ENCODE measurements at places on chromosomes 7 and 10.

DNA sequence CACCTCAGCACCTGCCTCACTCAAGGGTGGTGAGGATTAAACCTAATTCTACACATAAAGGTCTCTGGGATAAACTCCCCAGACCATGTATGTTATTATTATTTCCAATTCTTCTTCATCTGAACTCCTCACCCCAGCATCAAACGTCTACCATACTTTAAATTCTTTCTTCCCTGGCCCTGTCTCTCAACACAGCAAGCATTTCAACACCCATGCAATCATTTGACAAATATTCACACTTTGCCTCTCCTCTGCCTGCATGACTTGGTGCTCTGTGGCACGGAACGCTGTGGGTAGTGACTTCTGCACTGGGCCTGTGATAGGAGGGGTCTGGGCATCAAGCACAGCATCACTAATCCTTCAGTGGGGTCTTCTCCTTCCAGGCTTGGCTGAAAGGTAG lies 490.8 kb downstream of the TNS3 start:
- no peak for DNase-seq

DNA sequence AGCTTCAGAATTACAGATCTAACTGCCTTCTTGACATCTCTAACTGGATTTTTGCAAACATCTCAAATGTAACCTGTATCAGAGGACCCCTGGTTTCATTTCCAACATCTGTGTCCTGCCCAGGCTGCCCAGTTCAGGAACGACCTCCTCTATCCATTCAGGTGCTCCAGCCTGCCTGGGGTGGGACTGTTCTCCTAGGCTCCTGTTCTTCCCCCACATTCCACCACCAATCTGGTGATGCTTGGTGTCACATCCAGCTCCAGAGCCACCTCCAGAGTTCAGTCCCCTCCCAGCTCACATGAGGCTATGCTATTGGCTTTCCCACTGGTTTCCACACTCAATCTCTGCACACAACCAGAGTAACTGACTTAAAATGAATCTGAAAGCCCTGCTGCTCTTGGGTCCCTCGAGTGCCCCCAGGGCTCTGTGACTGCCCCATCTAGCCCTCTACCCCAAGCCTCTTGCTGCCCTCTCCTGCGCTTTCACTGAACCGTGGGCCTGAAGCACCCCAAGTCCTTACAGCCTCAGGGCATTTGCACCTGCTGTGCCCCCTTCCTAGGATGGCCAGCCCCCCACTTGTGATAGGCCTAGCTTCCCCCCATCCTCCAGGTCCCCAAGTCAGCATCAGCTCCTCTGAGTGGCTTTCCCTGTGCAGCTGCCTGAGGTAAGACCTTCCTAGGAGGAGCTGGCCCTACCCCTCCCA lies 46.1 kb downstream of the PPIF start:
- DNase-seq, result no peak

- DNase-seq, result no peak
Observed at GRCh38 chr7:115561335-115562110, 469.0 kb downstream of the TFEC start.

DNA sequence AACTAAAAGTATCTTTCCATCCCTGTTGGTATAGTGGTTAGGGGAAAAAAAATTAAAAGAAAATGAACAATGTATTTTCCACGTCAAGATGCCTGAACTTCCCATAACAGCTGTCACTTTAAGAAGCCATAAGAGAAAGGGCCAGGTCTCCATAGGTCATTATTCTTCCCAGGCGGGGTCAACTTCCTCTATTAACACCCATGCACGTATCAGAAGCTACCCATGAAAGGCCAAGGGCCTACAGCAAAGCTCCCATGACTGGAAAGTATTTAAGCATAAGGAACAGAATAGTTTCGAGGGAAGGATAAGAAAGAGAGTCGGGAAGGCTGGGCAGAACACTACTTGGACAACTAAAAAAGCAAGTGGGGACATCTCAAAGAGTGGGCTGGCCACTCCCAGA lies 40.1 kb downstream of the RBM28 start:
- no peak for DNase-seq

GRCh38 chr10:118978998-118979350 lies 50.5 kb upstream of the NANOS1 start:
- no peak for DNase-seq

GRCh38 chr7:74031403-74032190 lies 3.6 kb downstream of the ELN start:
- no peak for DNase-seq

DNA sequence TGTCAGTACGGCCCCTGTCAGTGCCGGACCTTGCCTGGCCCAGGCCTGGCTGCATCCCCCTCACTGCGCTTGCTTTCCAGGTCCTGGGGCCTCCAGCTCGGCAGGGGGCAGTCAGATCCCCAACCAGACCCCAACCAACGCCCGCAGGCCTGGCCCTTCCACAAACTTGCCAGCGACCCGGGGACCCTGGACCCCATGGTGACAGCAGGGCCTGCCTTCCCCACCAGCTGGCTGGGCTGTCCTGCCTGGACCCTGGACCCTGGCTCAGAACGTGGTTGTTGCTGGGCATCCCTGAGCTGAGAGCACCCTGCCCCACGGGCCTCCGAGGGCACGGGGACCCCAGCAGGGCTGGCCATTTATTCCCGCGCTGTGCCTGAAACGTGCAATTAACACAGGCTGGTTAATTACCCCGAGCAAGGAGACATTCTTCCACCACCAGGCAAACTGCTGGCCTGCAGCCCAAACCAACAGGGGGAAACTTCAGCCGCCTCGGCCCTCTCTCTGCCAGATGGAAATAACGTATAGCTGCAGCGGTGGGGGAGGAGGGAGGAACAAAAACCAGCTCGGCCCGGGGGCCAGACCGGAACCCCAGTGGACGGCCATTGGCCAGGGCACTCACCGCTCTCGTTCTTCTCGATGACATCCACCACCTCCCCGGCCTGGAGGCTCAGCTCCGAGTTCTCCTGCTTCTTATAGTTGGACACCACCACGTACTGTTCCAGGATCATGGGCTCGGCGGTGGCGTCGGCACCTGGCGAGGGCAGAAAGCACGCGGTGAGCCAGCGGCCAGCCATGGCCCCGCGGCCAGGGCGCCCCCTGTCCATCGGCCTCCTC lies 167.1 kb downstream of the NEURL1 start:
- no peak for DNase-seq

Data from neural progenitor cell (in vitro differentiated cells).